ENCODE measurements at places on chromosomes 16 and 17.

GRCh38 chr17:41367426-41368075 is 2.1 kb downstream of the KRT33B start:
- no peak overlapping the region for H3K27ac ChIP-seq
- H3K36me3 ChIP-seq: no peaks in the 10 kb centered on the region
- no peak for DNase-seq
- H3K4me3 ChIP-seq: no peak overlapping the region
- no peaks in the 10 kb centered on the region for H3K27me3 ChIP-seq
- no peaks in the 10 kb centered on the region for H3K4me1 ChIP-seq

GRCh38 chr17:6249732-6250131 is 179.6 kb downstream of the WSCD1 start:
- H3K27ac ChIP-seq: no peak overlapping the region
- H3K4me1 ChIP-seq: no peaks in the 10 kb centered on the region
- no peaks in the 10 kb centered on the region for H3K27me3 ChIP-seq
- no peaks in the 10 kb centered on the region for H3K36me3 ChIP-seq
- no peak for DNase-seq

DNA sequence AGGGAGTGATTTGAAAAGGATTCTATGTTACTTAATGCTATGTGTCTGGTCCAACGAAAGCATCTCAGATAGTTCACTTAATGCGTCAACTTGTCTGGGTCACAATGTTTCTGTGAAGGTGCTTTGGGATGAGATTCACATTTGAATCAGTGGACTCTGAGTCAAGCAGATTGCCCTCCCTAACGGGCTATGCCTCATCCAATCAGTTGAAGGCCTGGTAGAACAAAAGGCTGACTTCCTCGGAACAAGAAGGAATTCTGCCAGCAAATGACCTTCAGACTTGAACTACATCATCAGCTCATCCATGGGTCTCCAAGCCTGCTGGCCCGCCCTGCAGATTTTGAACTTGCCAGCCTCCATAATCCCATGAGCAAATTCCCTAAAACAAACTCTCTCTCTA is 15.2 kb downstream of the EMP2 start:
- no peaks in the 10 kb centered on the region for H3K27me3 ChIP-seq
- DNase-seq: no peak
- no peak overlapping the region for H3K4me3 ChIP-seq
- H3K27ac ChIP-seq: no peak overlapping the region

DNA sequence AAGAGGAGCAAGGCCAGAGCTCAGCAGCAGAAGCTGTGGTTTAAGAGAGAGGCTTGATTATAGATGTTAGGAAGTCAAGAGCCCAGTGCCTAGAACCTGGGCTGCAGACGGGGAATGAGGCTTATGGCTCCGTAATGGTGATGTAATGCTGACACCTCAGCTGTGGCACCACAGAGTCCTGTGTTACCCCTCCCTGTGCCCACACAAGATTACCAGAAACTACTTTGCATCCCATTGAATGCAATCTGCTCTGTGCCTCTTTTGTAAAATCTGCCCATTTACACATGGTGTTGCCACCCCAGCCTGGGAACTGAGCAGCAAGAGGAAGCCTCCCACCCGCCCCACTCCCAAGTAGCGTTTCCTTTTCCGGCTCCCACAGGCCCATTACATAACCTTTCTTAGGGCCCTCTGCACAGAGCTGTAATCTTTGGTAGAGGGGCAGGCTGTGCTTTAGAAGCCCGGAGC is 57.0 kb downstream of the PITPNC1 start:
- no peak for DNase-seq
- no peak overlapping the region for H3K4me3 ChIP-seq
- no peaks in the 10 kb centered on the region for H3K36me3 ChIP-seq
- no peak overlapping the region for H3K27ac ChIP-seq

- no peaks in the 10 kb centered on the region for H3K36me3 ChIP-seq
- no peaks in the 10 kb centered on the region for H3K27me3 ChIP-seq
- no peak for DNase-seq
- H3K4me1 ChIP-seq: no peaks in the 10 kb centered on the region
- H3K27ac ChIP-seq: no peak overlapping the region
Measured at GRCh38 chr17:61678339-61678738, 87.3 kb upstream of the NACA2 start.
